ENCODE measurements at places on chromosomes 7 and 10.

- peak; percentile 56 for DNase-seq
Measured at GRCh38 chr7:94908323-94909178, 1.2 kb downstream of the PPP1R9A start.

DNA sequence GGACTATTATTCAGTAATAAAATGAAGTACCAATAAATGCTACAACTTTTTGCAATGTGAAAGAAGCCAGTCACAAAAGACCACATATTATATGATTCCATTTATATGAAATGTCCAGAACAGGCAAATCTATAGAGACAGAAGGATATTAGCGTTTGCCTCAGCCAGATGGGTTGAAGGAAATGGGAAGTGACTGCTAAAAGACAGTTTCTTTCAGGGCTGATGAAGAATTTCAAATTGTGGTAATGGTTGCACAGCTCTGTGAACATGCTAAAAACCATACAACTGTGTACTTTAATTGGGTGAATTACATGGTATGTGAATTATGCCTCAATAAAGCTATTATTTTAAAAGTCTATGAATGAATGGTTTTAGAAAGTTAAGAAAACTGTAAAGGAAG lies 23.9 kb upstream of the REEP3 start:
- peak; percentile 39 for DNase-seq

DNA sequence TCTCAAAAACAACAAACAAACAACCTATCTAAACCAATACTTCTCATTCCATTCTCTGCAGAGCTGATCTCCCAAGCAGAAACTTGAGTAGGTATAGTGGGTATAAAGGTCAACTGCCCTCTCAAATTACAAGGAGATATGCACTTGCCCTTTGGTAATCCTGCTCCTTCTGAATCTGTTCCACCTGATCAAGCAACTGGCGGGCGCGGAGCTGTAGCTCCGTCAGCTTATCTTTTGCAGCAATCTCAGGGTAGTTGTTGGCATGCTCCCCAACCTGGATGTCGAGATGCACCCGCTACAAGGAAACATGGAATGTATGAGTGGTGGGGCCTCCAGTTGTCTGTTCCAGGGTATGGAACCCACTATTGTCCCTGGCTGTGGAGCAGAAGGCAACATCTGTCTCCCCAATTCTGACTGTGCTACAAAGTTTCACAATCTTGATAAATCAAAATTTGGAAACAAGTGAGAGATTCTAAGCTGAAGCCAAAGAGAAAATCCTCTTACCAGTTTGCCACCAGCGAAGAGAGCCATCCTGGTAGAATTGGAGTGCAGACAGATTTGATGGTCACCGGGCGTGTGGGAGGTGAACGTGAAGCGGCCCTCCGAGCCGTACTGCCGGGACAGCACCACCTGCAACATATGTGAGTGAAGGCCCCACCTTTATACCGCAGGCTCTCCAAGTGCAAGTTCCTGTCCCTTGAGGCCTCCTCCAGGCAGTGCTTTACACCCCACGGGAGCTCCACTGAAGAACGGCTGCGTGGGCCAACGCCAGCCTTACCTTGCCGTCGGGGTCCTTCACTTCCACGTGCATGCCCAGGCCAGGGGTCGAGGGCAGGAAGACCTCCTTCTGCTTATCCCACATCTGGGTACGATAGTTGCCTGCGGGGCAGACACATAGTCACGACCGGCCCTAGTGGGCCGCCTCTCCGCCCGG lies 819 bp downstream of the TMED4 start:
- no peak for DNase-seq

- no peak for DNase-seq
Measured at GRCh38 chr7:133409421-133409820, 156.5 kb downstream of the EXOC4 start.

DNA sequence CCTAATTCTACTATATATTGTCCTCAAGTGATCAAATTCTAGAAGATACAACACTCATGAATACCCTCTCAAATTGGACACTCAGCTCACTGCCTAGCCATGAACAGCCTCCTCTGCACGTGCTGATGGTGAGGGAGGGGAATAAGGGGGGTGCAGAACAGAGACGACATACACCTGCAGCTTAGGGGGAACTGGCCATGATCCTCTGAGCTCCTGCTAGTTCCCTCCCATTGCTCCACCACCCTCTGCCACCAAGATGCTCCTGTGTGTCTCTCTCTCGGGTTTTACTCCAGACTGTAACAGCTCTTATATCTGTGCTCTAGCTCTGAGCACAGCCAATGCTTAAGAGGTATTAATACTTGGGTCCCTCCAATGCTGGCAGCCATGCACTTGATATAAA lies 70.7 kb downstream of the VOPP1 start:
- DNase-seq = no peak

DNA sequence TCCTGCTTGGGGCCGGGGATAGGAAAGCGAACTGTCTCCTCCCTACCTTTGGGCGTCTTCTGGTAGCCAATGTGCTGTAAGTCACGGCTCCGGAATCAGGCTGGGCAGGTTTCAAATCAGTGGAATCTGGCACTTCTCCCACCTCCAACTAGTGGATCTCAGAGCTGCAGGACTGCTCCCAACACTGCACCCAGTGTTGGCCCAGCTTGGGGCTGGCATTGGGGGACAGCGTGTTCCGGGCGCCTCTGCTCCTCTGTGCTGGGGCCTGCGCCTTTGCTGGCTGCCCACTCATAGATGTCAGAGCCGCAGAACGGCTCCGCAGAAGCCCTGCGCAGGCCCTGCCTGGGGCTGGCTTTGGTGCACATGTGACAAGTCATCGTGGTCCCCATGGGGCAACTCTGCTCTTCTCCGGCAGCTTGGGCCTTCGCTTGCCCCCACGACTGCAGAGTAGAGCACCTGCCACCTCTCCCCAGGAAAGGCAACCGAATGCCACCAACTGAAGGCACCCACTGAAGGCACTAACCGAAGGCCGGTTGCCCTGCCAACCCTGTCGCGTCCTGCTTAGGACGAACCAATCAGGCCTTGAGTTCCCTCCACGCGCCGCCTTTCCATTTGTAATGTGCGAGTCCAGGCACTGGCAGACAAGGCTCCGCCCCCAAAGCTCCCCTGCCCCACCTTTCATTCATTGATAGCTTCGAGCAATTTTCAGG lies 85.5 kb upstream of the ABI1 start:
- DNase-seq = no peak

DNA sequence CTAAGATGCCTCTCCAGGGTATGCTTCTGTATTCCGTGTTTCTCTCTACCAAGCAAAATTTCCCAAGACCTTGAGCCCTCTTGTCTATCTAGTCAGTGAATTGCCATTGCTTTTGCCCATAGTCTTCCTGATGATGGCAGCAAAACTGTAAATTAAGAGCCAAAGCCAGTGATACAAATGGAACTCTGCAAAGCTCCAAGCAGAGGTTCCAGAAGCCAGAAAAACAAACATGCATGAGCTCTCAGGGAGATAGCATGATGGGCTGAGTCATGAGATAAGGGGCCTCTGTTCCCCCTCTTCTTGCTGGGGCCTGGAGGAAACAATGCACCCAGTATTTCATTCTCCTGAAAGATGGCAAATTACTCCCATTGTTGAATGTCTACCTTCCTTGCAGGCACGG lies 24.7 kb downstream of the LSMEM1 start:
- DNase-seq = no peak

DNA sequence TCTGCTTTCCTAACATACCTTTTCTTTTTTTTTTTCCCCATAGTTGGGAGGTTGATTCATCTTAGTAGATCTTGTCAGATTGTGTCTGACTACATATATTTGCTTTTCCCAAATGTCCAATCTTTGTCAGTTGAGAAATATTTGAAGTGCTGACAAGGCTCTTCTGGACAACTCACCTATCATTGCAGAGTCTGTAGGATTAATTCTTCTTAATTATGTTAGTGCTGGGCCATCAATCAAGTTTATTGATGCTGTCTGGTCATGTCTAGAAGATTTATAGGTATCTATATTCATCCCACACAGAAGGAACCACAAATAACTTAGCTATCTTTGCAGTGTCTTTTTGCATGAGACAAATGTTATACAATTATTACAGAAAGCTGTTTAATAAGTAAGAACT lies 310.6 kb downstream of the ACTR3B start:
- DNase-seq = no peak

DNA sequence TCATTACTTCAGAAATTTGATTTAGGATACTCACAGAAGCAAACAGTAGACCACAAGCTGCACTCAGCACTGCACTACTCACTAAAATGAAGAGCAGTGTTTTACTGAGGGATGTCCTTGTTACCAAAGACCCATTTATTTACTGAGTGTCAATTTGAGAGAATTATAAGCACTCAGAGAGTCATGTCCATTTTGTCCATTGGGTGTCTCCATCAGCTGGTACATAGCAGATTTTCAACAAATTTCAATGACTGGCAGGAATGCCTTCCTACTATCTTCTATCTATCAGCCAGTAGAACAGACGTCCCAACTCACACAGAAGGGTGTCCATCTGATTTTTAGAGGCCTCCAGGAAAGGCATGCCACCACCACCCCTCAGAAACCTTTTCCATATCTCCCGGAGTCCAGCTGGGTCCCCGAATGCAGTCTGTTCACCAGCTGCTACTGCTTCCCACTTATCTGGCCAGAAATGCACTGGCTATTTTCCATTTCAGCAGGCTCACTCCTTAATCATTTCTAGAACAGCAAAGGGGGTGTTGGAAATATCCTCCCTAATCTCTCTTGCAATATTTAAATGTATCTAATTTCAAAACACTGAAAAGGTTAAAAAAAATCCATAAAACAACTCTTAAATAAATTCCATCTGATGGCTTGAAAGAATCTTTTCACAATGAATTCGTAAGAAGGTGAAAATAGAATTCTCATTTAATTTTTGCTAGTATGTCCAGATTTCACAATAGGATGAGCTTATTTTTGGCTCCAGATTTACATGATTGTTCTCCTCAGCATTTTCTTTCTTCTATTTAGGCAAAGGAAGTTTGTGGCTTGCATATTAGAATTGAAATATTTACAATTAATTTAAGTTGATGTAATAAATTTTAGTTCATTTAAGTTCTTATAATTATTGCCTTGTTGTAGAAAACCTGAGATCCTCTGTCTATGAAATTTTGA lies 1164.0 kb upstream of the CELF2 start:
- no peak for DNase-seq

Data from common myeloid progenitor, CD34-positive (primary cell).